ENCODE measurements at places on chromosomes 2 and 18. TPM values are rescaled to one million over a fixed set of nuclear protein-coding genes. Genes with fewer than 3 reads are reported as not detected.

GCKR gene
- total RNA-seq, result 0.30 TPM

ATG9A gene
- total RNA-seq, result 49.9 TPM

CNRIP1 gene
- total RNA-seq, result 1.9 TPM

TEKT4 gene
- not detected for total RNA-seq

HS1BP3 gene
- total RNA-seq, result 42.4 TPM

TMEM17 gene
- total RNA-seq, result 5.4 TPM
